NCI-H1417 treated with DMSO at 0.1 percent for 48 hours (cell line): ENCODE measurements at places on chromosomes 16 and 17.

DNA sequence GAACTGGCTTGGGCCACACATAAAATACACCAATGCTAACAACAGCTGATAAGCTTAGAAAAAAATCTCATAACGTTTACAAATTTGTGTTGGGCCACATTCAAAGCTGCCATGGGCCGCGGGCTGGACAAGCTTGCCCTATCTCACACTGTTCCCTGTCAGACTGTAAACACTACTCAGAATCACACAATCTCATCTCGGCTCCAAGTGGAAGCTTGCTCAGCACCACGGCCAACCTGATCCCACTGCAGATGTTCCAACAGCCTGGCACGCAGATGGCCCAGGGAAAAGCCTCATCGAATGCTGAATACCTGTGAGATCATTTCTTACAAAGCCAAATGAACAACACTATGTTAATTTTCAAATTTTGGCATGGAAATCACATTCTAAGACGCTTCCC, 125.8 kb downstream of the ANKRD11 start:
- no peak for DNase-seq

GRCh38 chr17:39114723-39115122, 36.7 kb downstream of the PLXDC1 start:
- no peak for DNase-seq

GRCh38 chr16:66603537-66604375, 748 bp upstream of the CMTM3 start:
- peak; percentile 12 for DNase-seq

GRCh38 chr17:64221679-64222078, 41.4 kb downstream of the TEX2 start:
- no peak for DNase-seq

GRCh38 chr16:15482068-15482747, 47.8 kb downstream of the BMERB1 start:
- no peak for DNase-seq

- no peak for DNase-seq
These were observed 541.4 kb downstream of the TOX3 start for GRCh38 chr16:52005551-52005950.

DNA sequence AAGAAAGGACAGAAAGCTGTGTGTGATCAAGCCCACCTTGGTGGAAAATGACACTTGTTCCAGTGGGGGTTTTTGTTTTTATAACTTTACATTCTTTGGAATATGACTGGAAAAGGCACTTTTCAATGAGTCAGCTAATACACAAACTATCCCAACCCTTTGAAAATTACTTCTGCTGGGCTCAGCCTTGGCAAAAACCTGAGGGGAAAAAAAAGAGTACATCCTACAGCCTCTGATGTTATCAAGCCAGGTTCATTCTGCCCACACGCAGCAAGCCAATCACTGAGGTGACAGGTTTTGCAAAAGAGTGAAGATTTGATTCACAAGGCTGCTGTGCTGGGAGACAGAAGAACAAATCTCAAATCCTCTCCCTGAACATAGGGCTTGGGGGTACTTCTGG, 484.5 kb upstream of the ERCC4 start:
- DNase-seq = no peak

DNA sequence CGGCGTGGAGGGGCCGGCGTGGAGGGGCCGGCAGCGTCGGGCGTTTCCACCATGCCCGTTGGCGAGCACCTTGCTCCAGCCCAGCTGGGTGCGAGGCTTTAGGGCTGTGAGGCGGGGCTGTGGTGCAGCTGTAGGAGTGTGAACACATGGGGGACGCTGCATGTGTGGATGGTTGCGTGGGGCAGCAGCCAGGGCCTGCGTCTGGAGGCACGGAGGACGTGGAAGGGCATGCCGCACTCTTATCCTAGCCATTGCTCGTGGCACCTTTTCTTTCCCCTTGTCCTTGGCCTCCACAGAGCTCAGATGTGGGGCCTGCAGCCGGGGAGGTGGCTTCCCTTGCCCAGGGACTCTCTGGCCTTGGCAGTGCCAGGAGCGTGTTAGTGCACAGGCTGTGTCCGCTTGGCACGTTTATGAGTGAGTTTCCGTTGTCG, 47.8 kb downstream of the PDPK1 start:
- no peak for DNase-seq

DNA sequence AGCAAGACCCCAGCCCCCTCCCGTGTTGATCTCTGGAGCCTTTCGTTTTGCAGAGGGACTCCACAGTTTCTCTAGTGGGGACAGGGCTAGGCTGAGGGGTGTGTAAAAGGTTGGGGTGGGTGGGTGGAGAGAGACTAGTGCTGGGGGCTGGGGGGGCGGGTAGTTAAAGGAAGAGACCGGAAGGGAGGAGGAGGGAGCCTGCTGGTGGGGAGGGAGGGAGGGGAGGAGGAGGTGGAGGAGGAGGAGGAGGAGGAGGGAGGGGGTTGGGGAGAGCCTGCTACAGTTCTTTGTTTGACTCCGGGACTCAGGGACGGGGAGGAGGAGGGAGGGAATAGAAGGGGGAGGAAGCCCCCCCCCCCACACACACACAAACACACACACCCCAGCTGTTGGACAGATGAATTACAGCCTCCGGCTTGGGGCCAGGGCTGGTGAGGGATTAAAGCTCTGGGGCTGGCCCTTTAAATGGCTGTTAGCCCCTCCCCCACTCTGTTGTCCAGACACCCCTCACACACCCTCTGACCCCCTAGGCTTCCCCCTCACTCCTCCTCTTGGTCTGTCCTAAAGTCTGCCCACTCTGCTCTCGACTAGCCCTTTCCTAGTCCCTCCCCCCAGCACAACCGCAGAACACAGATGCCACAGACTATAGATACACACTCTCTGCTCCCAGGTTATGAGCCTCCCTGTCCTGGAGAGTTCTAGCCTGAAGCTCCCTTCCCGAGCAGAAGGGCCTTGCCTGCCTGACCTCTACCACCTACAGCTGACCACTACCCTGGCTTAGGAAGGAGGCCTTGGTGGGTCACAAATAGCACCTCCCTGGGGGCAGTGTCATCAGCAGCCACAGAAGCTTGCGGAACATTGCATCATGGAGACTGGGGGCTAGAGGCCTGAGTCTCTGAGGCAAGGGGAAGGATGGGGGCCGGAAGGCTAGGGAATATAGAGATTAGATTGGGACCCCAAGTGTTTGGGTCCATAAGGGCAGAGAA, 4.4 kb downstream of the KDM6B start:
- peak; percentile 6 for DNase-seq

- no peak for DNase-seq
These were observed 63.0 kb downstream of the NUP93 start for GRCh38 chr16:56792967-56793366.

DNA sequence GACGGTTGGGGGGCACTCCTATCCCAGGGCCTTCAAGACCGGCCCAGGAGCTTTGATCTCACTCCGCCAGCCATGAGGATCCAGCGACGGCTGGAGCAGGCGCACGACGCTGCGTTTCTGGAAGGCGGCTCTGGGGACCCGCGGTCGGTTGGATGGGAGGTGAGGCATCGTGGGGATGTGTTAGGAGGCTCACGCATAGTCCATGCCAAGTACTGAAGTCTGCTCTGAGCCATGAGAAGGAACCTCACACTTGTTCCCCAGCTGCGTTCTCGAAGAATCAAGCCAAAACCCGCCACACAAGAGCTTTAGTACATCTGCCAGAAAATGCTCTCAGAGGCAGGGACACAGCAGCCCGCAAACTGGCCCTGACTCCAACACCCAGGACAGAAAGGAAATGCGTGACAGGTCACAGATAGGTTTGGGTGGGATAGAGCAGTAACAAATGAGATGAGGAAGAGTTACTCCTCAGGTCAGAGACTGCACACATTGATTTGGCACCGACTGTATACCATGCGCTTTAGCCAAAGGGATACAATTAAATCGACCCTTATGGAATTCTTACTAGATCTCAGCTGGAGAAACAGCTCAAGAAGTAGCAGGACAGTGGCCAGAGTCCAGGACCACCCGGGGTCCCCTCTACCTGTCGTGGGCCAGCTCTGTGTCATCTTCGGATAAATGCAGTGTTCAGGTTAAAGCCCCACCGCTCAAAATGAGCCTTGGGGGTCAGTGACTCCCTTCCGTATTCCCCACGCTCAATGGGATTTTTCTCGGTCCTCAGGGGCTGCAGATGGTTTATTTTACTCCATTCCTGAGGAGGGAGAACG, 6.7 kb upstream of the GSG1L start:
- DNase-seq = no peak

DNA sequence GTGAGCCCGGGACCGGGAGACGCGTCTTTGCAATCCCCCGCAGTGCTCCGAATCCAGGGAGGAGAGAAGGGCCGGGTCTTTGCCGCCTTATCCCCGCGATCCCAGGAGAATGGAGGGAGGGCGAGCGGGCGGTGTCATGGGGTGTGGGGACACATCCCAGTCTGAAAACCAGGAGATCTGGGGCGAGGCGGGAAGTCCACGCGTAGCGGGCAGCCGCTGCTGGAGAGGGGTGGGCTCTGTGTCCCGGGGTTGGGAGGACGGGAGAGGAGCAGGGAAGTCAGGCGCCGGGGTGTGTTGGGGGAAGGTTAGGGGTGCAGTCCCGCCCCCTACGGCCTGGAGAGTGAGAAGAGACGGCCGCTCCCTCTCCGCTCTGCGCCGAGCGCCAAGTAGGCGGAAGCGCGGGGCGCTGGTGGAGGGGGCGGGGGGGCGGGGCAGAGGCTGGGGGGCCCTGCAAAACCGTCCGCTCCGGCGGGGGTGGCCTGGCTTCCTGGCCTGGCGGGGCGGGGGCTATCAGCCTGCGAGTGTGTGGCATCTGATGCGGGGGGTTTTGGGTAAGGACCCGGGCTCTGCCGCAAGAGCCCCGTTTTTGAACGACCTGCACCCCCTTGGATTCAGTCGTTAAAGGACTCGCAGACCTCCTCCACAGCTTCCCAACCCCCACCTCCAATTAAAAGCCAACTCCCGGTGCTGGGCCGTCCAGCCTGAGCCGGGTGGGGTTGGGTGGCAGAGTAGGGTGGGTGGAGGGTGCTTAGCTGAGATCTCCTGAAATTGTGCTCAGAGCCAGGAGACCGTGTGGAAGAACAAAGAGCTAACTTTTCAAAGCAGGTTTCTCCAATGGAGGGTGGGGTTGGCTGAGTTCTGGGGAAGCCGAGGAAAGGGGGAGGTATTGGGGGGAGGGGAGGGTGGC, 654 bp downstream of the LASP1 start:
- no peak for DNase-seq
